ENCODE measurements at places on chromosomes 1 and 21. TPM values are rescaled to one million over a fixed set of nuclear protein-coding genes. Genes with fewer than 3 reads are reported as not detected.

GFI1 gene
- 1.1 TPM for total RNA-seq

PER3 gene
- total RNA-seq, result 13.1 TPM

LCE3D gene
- not detected for total RNA-seq

MROH7 gene
- total RNA-seq, result not detected

ELF3 gene
- 0.18 TPM for total RNA-seq

CGN gene
- total RNA-seq, result 5.5 TPM

KPNA6 gene
- 36.3 TPM for total RNA-seq

Measured in OCI-LY7 (cell line).